ENCODE measurements at places on chromosomes 1 and 21. TPM values are rescaled to one million over a fixed set of nuclear protein-coding genes. Genes with fewer than 3 reads are reported as not detected.

DNA sequence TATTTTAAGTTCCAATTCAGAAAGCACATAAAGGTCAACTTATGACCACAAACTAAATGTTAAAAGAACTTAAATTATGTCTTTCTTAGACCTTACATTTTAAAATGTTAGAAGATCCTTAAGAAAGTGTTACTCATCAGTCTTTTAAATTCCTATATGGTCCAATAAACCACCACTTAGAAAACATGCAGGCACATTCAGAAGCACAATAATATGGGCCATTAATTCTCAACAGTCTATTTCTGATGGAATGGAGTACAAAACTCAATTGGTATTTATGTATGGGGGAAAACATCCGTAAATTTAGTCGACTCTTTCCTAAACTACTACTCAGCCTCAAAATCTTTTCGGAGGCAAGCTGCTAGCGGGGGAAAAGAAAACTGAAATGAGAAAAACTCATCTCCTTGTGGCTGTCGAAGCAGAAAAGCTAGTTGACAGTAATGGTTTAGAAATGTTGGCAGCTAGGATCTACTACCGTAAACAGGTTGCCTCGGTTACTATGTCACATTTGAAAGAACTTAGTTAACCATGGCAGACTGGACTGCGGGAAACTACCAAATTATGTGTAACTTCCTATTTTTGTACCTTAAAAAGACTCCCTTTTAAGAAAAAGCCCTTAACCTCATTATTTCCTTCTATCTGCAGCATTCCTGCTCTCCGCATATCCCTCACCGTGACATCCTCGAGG lies 1.0 kb downstream of the TRMT1L start:
- peak; percentile 42 for DNase-seq

DNA sequence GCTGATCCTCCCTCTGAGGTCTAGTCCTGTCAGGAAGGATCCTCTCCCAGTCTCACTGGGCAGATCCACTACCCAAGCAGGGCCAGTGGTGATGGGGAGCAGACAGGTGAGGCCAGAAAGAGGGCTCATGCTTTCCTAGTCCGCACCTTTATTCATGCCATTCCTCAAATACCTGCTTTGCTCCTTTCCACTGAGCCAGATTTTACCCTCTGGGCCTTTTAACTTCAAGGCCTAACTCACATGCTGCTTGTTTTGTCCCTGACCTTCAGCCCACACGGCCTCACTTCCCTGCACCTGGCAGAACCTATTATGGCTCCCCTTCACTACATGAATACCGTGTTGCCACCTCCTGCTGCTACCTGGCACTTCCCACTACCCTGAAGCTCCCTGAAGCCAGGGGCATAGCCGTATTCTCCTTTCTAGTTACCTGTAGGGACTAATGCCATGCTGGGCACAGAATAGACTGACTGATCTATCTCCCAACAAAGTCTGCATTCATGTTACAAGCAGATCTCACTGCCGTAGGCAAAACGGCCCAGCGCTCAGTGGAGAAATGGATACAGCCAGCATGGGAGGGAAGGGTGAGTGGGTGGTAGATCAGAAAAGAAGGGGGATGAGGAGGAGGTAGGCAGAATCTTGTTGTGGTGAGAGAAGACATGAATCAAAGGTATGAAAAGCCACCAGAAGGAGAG lies 36.1 kb upstream of the GOLT1A start:
- no peak for DNase-seq

GRCh38 chr1:161261261-161262235 lies 3.0 kb downstream of the PCP4L1 start:
- DNase-seq, result no peak

GRCh38 chr1:116403496-116404136 lies 30.6 kb downstream of the ATP1A1 start:
- DNase-seq, result no peak

DNA sequence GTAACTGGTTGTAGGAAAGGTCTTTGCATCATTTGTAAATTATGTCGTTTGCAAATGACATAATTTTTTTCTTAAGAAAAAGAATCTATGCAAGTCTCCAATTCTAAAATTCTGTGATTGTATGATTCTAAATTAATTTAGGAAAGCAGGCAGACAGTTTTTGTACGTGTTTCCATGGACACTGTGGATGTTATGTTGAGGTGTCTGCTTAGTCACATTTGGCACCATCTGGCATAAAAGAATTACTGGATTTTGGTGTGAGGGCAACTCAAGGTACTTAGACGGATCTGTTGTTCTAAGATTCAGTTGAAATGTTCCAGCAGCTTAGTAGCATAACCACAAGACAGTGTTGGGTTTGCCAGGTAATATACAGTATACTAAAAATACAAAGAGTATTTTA lies 42.5 kb downstream of the C1orf21 start:
- no peak for DNase-seq

DNA sequence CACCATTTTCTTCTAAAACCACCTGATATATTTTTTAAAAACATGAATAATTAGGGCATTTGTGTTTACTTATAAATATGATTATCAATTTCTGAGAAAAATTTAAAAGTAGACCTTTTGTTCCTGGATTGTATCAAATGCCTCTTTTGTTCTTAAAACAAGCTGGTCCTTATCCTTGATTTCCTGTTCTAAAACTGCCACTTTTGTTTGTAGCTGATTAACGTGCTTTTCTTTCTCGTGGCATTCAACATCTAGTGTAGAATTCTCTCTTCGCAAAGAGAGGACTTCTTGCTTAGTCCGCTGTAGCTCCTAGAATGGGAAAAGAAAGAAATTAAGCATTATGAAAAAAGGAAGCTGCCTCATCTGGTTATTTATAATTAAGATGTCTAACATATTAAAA lies 25.0 kb downstream of the SASS6 start:
- DNase-seq, result no peak

- no peak for DNase-seq
These were observed 17.2 kb upstream of the SEMA4A start for GRCh38 chr1:156135930-156136871.

DNA sequence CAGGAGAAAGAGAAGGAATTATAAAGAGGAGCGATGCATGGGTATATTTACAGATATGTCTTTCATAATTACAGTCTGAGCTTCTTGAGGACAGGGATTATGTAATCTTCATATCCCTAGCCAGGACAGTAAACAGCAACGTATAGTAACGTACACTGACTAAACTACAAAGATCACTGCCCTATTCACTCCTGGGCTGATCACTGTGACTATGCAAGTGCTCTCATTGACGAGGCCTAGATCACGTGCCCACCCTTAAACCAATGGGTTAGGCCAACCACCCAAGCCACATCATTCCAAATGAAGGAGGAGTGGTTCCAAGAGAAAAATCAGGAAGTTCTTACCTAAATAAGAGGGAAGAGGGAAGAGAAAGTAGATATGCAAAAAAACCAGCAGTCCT lies 18.5 kb downstream of the PIK3R3 start:
- DNase-seq, result no peak

DNA sequence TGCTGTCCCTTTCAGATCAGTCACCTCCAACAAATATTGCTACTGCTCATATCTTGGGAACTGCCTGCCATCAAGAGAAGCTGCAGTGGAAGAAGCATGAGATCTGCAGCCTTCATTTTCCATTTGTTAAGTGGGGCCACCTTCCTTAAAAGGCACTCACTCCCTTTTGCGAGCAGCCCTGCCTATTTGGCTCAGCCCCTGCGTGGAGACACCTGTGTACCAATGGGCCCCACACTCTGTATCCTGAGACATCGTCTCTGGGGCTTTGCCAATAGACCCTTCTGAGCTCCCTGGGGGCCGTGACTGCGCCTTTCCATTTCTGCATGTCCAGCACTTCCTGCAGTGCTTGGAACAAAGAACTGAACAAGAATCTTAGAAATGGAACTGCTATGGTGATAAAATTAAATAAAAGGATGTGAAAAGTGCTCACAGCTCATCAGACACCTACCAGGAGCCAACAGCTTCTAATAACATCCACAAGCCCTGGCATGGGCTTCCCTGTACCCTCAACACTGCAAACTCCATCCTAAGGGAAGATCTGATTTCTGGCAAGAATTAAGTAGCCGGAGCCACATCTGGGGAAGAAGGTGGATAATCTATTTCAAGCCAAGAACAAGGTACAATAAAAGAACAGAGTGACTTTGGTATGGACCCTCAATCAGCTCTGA lies 36.7 kb downstream of the PARP1 start:
- no peak for DNase-seq

GRCh38 chr1:23562137-23562876 lies 3.0 kb upstream of the ID3 start:
- DNase-seq, result peak; percentile 100

DNA sequence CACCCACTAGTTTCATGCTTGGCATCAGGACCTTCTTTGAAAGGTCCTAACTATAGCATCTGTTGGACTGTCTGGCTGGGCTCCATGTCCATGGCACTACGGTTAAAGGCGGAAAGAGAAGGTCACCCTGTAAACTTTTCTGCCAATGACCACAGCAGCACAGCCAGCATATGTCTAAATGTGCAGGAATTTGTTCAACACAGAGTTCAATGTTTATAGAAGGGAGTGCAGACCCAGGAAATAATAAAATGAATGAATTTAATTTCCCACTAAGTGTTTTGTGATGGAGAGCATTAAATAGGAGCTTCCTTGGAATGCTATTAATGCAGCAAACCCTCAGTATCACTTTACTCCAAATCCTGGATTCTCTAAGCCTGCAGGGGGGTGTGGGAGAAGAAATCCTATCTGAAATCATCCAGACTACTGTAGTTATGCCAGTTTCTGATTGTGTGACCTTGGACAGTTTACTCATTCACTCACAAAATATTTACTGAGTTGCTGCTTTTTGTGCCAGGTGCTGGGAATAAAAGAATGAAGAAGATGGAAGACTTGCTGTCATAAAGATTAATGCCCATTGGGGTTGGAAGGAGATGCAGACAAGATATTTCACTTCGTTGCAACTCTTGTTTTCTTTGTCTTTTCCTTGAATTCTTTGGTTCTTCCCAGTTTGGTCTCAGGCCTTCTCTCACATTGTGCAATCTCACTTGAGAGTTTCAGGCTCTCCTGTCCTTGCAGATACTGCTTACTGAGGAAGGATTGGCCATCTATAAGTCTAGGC lies 195.0 kb downstream of the ROR1 start:
- no peak for DNase-seq

DNA sequence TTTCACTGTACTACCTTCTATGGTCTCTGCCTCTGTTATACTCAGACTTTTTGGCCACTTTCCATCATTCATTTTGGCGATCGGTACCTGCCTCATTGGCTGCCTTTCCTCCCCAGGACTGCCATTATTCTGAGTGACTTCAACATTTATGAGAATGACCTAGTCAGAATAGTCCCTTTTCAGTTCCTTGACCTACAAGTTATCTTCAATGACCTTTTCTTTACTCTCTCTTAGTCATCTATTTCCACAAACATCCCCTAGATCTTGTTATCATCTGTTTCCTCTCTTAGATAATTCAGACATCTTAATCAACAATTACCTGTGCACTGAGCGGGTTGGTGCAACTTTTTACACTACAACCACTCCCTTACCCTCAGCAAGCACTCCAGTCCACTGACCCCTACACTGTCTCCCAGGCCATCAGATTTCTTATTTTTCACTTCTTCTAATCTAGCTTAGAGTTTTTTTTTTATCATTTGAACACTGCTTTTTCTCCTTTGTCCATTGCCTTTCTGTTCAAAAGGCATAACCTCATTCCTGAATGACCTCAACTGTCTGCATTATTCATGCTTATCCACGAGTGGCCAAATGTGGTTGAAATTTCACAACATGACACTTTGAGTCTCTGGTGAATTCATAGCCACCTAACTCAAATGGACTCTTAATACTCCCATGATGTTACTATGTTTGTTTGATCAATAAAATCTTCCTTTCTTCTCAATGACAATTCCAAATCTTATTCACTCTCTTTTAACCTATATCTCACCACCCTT lies 112.7 kb downstream of the HMCN1 start:
- no peak for DNase-seq

- no peak for DNase-seq
These were observed 2.6 kb upstream of the CSTB start for GRCh38 chr21:43778469-43779335.

DNA sequence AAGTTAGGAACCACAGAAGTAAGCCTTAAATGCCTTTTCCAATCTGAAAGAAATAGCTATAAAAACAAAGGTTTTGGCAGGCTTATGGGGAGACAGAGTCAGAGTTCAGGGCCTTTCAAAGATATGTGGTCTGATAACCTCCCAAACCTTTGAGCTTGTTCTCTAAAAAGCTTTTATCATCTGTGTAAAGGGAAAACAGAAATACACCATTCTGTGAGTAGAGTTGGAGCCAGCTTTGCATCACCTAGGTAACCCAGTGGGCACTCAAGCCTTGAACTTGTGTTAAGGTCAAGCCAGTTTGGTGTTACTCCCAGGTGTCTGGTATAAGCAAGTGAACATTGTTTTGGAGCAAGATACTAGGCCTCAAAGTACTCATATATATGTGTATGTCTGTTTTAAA lies 50.1 kb downstream of the LAMC1 start:
- no peak for DNase-seq

GRCh38 chr1:91583326-91583755 lies 82.7 kb downstream of the CDC7 start:
- DNase-seq, result no peak

DNA sequence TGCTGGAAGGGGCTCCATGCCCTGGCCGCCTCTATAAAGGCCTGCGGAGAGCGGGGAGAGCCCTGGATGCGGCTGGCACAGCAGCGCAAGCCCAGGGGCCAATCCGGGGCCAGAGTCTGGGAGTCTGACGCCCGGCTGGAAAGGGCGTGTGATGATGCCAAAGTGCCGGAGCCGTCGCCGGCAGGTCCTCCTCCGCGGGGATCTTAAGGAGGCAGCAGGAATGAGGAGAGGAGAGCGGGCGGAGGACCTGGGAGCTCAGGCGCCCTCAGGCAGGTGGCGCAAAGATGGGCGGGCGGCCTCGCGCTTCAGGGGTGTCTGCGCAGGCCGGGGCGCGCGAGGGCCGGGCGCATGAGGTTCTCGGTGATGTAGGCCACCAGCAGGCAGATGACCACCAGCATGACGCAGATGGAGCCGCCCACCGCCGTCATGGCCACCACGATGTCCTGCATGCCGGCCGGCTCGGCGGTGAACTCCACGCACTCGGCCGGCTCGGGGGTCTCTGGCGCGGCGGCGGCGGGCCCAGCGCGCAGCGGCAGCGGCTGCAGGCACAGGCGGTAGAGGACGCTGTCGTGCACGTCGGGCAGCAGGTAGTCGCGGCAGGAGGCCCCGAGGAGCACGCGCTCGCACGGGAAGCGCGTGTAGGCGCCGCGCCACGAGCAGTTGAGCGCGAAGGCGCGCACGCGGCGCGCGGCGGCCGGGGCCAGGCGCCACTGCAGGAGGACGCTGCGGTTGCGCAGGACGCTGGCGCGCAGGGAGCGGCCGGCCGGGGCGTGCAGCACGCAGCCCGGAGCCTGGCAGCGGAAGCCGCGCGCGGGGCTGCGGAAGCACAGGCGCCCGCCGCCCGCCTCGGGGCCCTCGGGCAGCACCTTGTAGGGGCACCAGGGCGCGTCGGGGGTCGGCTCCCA lies 653 bp downstream of the FNDC10 start:
- peak; percentile 47 for DNase-seq

Gene NTMT2
- total RNA-seq, result not detected

Gene IFNLR1
- total RNA-seq, result 0.05 TPM

Gene FTCD
- total RNA-seq, result 0.17 TPM

Gene DNTTIP2
- total RNA-seq, result 33.2 TPM

Gene NTNG1
- total RNA-seq, result 0.05 TPM

Gene SH2D5
- under 0.01 TPM for total RNA-seq

Gene DCST1
- total RNA-seq, result not detected
